Right lung (tissue), 10 donors: ENCODE measurements at places on chromosomes 5 and 9.

DNA sequence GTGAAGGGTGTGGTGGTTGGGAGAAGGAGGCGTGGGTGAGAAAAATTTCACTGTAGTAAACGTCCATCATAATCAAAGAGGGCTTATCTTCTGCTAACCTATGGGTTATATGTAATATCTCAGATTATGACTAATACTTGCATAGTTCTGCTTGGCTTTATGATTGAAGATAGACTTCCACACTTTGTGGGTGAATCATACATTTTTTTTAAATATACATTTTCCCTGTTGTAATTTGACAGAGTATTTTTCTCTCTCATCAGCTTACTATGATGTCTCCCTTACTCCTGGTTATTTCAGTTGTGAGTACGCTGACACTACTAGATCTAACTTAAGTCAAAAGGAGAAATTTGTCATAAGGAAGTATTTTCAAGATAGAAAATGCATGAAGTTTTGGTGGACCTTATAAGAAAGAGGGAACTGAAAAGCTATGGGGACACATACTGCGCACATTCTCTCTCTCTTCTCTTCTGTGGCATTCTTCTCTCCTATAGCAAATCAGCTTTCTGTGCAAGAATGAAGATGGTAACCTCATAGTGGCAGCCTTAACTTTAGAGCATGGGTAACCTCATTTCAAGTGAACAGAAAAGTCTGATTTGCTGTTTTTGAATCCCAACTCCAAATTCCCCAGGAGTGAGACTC is 4.9 kb upstream of the JAK2 start:
- DNase-seq = no peak

DNA sequence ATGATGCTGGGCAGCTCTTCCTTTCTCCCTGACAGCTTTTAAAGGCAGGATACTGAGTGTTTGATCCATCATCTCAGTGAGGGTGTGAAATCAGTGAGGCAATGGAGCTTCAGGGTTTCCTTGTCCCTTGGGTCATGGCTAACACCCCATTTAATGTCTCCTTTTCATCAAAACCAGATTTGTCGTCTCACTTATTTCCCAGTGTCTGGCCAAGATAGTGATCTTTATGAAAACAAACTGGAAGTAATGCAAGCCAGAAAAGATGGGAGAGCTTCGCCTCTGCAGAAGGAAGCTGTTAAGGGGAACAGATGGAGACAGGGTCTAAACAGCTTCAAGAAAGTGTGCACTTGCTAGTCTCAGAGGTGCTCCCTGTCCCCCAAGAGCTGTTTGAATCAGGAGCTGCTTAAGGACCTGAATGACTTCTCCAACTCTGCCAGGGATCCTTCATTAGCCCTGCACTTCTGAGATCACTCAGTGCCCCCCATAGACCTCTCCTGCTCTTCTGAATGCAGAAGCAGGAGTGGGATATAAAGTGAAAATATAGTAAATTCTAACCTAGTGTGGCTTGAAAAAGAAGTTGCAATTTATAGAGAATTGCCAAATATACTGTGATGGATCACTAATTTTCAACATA is 96.1 kb downstream of the F2RL2 start:
- DNase-seq = no peak

DNA sequence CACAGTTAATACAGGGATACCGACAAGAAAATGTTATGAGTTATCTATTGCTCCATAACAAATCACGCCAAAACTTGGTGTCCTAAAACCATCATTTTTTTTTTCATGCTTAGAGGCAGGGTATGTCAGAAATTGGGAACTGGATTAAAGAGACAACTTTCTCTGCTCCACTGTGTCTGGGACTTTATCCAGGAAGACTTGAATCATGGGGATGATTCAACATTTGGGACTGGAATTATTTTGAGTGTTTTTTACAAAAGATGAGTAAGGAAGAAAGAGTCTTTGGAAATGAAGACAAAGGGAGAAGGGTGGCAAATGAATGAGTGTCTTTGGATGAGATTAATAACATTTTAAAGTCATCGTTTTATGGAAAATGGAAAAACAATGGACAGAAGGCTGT is 1883.7 kb upstream of the C9orf72 start:
- no peak for DNase-seq

DNA sequence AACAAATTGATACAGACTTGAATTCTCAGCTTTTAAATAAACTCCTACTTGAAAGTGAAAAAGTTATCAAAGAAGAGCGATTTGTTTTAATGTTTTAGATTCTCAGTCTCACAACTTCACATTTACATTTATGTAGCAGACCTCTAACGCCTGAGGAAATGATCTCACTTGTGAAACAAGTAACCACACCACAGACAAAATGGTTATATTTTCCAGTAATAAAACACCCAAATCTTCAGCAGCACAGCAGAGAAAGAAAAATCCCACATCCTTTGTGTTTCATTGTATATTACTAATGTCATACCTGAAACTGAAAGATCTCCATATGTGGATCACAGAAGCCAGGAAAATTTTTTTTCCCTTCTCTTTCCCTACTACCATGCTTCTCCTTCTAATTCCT is 29.8 kb upstream of the GZMA start:
- no peak for DNase-seq

DNA sequence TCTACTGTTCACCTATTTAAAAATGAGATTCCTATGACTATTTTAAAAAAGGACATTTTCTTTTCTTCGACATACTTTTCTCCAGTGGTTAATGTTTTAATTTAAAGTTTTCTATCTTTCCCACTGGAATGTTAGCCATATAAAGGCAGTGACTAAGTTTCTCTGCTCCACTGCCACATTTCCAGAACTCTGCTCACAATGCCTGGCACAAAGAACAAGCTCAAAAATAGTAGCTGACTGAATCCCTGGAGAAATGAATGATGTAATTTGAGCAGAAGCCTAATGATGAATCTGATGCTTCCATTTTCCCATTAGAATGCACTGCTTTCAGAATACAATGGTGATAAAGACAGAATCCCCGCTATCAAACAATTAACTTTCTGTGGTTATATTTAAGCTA is 817.8 kb downstream of the MTRR start:
- no peak for DNase-seq

DNA sequence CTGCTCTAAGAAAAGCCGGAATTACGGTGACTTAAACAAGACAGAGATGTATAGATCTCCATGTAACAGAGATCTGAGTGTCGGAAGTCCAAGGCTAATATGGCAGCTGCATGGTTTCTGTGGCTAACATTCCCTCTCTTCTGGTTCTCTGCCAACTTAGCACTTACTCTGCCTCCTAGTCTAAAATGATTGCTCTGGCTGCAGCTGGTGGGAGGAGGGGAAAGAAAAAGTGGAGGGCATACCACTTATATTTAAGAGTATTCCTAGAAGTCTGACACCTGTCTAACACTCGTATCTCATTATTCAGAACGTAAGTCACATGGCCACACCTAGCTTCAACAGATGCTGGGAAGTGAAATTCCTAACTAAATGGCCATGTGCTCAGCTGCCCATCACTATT is 551.5 kb upstream of the TLE4 start:
- no peak for DNase-seq
